ENCODE measurements at places on chromosomes 4 and X.

DNA sequence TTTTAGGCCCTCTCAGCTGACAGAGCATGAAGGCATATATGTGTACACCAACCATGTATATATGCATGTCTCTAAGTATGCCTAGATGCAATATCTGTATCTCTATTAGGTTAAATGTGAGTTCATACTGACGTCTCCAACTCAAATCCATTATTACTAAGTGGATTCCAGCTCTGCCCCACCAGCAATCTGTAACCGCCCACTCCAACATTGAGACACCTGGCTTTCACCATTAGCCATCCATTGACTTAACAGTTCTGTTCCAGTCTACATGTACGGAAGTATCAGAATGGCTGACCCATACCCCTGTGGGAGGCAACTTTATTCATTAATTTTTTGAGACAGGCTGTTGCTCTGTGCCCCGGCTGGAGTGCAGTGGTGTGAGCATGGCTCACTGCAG is 15.0 kb upstream of the SH3TC1 start:
- no peak for DNase-seq

DNA sequence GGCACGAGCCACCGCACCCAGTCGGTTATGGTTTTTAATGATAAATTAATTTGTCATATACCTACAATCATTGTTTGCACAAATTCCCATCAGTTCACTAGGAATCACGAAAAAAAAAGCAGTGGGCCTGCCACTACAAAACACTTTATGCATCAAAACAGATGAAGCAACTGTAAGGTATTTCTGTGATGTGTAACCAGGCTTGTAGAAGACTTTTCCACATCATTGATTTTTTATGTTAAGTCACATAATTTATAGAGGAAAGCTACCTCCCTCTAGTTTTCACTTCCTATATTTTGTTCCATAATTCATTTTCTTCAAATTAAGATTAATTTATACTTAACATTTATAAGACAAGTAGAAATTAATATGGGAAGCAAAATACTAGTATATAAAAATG is 6.7 kb upstream of the FAM200B start:
- no peak for DNase-seq

- no peak for DNase-seq
Measured at GRCh38 chrX:116417968-116418367, 18.4 kb upstream of the SLC6A14 start.

GRCh38 chr4:16598597-16599206 is 299.7 kb downstream of the LDB2 start:
- no peak for DNase-seq

DNA sequence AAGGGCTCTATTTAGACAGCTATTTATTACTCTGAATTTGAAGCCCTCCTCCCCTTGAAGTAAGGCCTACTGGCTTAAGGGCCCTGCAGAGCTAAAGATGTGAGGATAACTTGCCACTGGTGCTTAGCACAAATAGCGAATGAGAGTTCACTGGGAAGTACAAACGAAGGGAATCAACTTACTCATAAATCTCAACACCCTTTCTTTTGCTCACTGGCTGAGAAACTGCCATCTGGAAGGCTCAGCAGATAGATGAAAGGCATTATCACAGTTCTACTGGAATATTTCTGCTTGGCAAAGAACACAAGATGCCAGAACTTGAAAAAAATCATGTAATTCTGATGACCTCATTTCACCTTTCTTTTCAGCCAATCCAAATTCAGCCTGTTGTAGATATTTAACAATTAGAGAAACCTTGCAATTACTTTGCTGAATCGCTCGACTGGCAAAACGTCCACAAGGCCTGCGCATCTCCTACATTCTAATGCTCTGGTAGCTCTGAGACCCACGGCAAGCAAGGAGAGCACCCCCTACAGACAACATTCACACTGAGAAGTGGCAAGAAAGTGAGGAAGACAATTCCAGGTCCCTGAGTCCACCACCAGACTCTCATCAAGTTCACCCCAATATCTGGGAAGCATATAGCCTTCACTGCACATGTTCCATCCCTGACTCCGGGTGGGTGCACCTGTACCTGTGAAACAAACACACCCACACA is 27.5 kb downstream of the TSPAN5 start:
- no peak for DNase-seq

- DNase-seq = no peak
Measured at GRCh38 chrX:133981924-133982323, 3.5 kb downstream of the GPC3 start.

DNA sequence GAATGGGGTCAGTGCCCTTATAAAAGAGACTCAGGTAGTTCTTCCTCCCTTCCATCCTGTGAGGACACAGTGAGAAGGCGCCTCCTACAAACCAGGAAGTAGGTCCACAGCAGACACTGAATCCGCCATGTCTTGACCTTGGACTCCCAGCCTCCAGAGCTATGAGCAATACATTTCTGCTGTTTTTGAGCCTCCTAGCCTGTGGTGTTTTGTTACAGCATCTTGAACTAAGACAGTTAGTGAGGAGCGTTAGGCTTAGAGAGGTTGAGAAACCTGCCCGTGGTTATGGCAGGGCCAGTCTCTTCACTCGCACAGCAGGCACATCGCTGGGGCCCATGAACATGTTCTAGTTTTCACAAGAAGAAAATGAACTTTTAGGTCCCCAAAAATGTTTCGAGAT is 19.7 kb downstream of the SHROOM2 start:
- DNase-seq = no peak

- no peak for DNase-seq
Measured at GRCh38 chr4:41258783-41259182, 2.1 kb downstream of the UCHL1 start.

DNA sequence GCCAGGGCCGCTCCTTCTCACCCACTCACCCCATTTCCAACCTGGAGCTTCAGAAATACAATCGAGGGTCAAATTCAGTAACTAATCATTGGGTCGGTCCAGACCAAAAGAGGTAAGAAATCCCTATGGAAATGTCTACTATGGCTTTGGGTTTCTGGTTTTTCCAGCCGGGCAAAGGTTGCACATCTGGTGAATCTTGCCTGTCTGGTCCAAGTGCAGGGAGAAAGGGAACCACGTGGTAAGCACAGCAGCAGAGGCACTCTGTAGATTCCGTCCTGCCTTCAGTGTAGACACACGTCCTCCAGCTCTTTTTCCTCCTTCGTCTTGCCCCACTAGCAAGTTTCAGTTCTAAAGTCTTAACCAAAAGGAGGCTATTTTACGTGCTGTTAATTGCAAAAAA is 218.0 kb upstream of the JADE1 start:
- DNase-seq = no peak

GRCh38 chr4:153170407-153170806 is 33.8 kb upstream of the TRIM2 start:
- no peak for DNase-seq

- DNase-seq = no peak
Measured at GRCh38 chr4:76546759-76547742, 112.0 kb downstream of the SHROOM3 start.

DNA sequence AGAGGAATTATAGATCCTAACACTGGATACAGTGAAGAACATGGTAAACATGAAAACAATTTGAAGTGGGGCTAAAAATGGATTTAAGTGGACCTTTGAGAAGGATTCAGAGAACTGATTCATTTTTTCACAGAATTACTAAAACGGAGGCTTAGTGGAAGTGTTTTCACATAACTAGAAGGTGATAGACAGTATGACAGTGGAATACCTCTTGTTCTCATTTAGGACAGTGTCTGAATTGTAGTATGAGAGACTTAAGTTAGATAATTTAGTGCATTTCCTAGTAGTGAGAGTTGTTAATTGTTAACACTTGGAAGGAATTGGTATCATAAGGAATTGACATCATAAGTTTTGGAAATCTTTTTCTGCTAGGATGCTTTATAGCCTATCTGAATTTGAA is 64.1 kb downstream of the FIP1L1 start:
- no peak for DNase-seq

DNA sequence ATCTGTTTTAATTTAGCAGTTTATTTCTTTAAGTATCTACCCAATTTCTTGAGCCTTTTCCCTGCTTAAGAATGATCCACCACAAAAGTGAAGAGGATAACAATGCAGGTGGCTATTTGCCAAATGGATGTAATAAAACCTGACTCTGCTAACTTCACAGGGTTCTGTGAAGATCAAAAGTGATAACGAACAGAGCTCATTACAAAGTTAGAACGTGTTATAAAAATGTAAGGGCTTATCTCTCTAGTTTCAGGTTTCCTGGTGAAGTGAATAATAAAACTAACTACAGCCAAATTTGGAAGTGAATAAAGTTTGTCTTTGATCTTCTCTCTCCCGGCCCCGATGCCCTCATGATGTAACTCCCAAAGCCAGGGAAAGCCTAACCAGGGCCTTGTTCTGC is 497.9 kb downstream of the SMARCA1 start:
- DNase-seq = no peak

DNA sequence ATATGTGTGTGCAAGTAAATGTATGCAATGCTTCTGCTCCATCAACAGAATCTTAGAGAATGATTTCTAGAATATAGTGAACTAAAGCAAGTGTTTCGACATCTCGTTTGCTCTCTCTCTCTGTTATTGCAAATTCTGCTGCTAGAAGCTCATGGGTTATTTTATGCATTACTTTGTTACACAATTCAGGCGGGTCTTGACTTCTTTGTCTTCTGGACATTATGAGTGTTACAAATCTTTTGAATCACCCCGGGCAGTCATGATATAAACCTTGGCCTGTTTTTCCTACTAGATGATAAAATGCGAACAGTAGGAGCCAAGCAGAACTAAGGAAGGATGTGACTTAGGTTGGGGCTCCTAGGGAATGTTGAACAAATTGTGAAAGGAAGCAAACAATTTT is 166.4 kb upstream of the SFRP2 start:
- no peak for DNase-seq

- no peak for DNase-seq
Measured at GRCh38 chrX:11555759-11556158, 110.0 kb downstream of the ARHGAP6 start.

- DNase-seq = no peak
Measured at GRCh38 chrX:66731398-66731797, 92.5 kb upstream of the EDA2R start.

DNA sequence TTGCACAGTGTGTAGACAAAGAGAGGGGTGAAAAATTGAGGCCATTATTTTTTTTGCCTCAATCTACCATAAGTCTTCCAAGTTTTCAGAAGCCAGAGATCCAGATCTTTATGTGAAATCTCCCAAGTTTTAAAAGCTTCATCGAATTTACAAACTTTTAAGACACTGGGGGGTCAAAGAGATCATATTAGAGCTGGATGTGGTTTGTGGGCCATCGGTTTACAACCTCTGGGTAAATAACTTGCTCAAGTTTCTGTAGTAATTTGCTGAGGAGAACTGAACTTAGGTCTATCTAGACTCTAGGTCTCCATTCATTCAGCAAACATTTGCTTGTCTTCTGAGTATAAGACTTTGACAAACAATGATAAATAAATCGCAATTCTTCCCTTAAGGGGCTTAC is 54.0 kb upstream of the CHRNA9 start:
- DNase-seq = no peak

GRCh38 chr4:21819086-21819485 is 129.5 kb downstream of the KCNIP4 start:
- no peak for DNase-seq

- DNase-seq = no peak
Measured at GRCh38 chr4:23041501-23041900, 348.8 kb downstream of the GBA3 start.

GRCh38 chrX:46573331-46573891 is at the start of gene CHST7:
Gene CHST7 (plus strand): TSS chrX:46573765. CDS start chrX:46573932, 167 bp downstream.
- DNase-seq = peak; percentile 34

DNA sequence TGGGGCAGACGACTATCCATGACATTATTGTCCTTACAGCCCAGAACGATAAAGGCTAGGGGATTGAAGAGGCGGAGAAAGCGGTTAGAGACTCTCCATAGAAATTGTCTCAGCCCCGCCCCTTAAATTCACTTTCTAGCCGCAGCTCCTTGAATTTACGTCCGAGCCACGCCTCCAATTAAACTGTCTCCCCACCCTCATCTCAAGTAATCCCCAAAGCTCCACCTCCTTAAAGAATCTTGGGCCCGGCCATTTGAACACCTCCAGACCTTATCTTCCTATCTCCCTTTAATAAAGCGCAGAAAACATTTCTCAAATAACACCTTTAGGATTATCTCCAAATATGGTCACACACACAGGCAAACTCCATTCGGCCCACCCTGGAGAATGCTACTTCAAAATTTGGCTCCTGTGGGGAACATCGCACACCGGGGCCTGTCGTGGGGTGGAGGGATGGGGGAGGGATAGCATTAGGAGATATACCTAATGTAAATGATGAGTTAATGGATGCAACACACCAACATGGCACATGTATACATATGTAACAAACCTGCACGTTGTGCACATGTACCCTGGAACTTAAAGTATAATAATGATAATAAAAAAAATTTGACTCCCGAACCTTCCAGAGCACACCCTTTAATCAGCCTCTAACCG is 7.2 kb upstream of the MAGIX start:
- no peak for DNase-seq

DNA sequence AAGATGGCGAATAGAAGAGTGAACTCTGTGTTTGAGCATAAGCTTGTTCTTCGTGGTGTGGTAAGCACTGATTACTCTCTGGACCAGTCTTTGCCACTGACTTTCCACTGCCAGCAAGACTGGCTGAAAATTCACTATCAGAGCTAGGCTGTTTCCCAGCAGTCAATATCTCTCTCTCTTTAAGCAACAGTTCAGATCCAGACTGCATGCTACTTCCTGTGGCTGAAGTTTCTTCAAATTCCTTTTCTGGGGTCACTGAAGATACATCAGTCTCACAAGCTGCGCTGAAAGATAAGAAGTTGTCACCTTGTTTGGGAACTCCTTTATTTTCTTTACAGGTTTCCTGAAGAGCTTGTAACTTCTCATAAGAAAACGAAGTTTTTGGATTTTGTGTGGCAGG is 54.0 kb upstream of the FAM120C start:
- DNase-seq = no peak

DNA sequence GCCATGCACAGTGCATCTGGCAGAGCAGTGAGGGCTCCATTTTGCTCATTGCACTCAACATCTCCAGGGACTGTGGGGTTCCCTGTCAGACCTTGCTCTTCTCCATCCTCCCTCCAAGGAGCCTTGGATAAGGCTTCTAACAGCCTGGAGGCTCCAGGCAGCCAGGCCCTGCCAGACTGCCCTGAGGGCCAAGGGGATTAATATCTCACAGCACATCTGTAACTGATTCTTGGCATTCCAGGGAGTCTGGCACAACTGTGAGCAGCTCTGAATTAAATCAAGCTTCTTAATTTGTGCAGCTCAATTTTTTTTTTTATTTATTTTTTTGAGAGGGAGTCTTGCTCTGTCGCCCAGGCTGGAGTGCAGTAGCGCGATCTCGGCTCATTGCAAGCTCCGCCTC is 224.5 kb upstream of the PGRMC2 start:
- no peak for DNase-seq

DNA sequence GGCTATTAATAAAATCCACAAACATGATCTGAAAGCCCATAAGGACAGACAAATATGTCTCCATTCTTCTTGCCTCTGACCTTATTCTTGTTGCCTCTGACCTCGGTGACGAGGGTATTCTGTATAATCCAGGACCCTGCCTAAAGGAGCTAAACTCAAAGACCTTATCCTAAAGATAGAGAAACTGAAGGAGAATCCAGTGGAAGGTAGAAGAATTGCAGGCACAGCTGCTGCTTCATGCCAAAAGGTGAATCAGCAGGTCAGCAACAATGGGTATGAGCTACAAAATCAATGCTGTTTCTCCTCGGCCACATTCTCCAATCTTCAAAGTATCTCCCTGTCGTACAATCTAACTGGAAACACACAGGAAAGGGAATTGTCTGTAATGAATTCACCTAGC is 71.4 kb downstream of the INTS6L start:
- DNase-seq = no peak
